ENCODE measurements at places on chromosomes 16 and 17.

DNA sequence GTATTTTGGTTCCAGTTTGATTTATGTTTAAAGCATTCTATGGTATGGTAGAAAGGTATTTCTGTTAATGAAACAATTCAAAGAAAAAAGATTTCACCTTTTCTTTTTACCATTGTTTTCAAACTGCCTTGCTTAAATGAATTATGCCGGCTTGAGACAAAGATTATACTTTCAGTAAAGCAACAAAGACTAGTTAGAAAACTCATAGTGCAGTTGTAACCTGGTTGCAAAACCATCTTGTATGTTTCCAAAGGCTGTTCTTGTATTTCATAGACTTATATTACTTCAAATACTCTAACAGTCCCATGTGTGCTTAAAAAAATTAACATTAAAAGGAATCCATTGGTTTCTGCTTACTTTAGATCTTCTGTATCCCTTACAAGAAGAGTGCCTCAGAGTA, 118.5 kb upstream of the NACA2 start:
- DNase-seq = no peak

DNA sequence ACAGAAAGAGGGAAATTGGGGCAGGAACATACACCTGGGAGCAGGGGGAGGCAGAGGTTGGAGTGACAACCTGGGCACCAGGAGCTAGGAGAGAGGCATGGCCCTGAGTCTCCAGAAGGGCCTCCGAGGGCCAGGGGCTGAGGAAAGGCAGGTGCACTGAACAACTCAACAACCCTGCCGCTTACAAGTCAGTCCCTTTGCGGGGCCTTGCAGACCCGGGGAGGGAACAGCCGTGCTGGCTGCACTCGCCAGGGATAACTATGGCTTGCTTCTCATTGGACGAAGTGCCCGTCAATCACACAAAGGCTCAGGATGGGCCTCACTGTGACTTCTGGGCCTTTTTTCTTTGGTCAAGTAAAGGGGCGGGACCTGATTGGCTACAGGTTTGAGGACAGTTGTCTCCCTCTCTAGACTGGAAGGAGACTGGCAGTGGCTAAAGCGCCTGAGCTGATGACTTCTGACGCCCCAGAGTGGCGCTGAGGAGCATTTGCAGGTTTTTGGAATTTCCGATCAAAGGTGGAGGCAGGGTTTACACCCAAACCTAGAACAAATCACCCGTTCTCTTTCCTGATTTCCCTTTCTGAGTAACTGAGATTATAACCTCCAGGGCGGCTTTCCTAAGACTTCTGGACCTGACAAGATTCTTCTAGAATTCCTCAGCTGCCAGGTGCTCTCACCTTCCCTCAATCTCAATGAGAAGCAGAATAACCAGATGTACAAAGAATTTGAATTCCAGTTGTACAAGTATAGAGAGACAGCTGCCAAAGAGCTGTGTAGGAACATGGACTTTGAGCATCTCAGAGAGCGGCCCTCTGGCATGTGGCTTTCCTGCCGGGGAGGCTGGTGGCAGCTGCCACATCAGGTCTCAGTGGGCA, 27.6 kb upstream of the ST6GALNAC2 start:
- DNase-seq = no peak

GRCh38 chr16:57648125-57648524, 19.7 kb downstream of the ADGRG1 start:
- no peak for DNase-seq

DNA sequence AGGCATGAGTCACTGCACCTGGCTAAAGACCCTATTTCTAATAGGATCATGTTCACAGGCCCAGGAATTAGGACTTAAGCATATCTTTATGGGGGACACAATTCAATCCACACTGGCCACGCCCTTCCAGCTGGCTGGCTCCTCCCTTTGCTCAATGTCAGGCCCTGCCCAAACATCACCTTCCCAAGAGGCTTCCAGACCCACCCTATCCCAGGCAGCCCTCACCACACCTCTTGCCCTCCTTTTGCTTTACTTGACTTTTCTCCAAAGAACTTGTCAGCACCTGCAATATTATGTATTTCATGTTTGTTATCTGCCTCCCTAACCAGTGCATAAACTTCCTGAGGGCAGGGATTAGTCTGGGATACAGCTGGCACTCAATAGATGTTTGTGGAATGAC, 109.6 kb upstream of the CDH5 start:
- no peak for DNase-seq

GRCh38 chr17:58005728-58006559, 1.1 kb downstream of the SRSF1 start:
- DNase-seq = no peak

GRCh38 chr17:27760069-27760885, 40.1 kb downstream of the NOS2 start:
- peak; percentile 58 for DNase-seq

DNA sequence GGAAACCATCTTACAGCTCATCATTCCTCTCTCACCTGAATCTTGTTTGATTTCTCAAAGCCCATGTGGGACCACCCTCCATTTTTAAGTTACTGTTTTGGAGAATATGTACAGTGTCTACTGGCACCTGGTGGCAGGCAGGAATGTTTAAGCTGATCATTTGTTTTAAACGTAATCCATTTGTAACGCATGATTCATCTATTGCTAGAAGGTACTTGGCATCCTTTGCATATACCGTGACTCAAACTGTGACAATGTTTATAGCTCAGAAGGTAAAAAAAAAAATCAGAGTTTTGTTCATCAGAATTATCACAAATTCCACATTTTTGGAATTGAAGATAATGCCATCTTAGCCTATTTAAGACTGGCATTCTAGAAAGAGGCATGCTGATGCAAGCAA, 1007.5 kb upstream of the EEF2KMT start:
- no peak for DNase-seq

DNA sequence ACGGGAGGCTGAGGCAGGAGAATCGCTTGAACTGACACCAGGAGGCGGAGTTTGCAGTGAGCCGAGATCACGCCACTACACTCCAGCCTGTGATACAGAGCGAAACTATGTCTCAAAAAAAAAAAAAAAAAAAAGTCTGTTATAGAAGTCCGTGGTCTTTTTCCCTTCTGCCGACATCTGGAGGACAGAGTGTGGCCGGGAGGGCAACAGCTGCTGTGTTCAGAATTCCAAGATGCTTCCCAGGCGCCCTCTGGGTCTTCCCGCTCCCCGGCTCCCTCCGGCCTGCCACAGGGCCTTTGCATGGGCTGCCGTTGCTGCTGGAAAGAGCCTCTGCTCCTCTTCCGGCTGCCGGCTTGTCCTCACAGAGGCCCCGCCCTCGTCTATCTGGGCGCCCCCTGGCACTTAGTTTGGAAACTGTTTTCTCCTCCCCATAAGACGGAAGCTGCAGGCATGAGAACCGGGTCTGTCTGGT, 2.4 kb upstream of the CACNA1H start:
- peak; percentile 21 for DNase-seq
